ENCODE measurements at places on chromosomes 3 and 15.
A peak's percentile ranks its signal among the peaks of the same experiment; 100 is the strongest.

- DNase-seq: no peak
Observed at GRCh38 chr3:288417-288816, 91.9 kb downstream of the CHL1 start.

- DNase-seq: no peak
Observed at GRCh38 chr15:22893081-22893480, 54.6 kb downstream of the NIPA2 start.

DNA sequence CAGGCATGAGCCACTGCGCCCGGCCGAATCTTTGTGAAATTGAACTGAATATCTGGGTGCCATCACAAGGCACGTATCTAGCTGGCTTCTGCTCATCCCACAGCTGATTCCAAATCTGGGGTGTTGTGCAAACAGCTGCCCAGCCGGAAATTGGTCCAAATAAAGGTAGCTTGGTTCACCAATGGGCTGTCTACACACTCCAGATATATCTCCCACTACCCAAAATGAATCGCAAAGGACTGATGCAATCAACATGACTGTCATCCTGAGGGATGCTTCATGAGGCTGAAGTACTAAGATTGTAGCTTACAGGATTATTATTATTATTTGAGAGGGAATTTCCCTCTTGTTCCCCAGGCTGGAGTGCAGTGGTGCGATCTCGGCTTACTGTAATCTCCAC lies 28.1 kb downstream of the LARP6 start:
- no peak for DNase-seq

GRCh38 chr3:123611082-123611481 lies 26.2 kb upstream of the HACD2 start:
- DNase-seq: no peak

DNA sequence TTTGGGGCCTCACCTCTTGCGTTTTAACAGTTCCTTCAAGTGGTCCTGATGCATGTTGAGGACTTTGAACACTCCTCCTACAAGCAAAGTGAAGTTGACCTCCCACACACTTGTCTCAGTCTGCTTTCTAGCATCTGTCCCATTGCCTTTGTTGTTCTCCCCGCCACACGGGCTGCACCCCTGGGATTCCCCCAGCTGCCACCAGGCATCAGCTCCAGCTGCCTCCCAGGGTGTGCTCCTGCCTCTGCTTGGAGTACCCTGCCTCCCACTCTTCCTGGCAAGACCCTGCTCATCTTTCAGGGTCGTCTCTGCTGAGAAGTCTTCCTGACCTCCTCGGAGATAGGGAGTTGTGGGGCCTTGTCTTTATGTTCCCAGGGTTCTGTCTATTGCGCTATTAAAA lies 52.2 kb downstream of the IGF1R start:
- DNase-seq: no peak

DNA sequence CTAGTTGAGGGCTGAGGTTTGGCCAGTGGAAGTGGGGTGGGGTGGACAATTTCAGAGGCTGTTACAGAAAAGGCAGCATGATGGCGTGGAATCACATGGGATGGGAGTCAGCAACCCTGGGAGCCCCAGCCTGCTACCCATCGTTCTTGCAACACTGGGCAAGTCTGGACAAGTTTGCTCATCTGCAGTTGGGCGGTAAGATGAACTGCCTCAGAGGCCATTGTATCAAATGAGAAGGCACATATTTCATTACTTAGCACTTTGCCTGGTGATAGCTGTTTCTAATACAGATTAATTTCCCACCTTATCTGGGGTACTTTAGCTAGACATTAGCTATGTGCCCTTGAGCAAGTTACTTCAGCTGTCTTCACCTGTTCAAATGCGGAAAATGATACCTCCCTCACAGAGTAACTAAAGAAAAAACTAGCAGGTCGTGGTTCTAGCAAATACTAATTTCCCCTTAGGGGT lies 248.9 kb downstream of the THSD4 start:
- DNase-seq: no peak

GRCh38 chr15:85414495-85414894 lies 34.1 kb downstream of the AKAP13 start:
- no peak for DNase-seq

GRCh38 chr15:83695901-83696425 lies 42.0 kb downstream of the ADAMTSL3 start:
- no peak for DNase-seq

DNA sequence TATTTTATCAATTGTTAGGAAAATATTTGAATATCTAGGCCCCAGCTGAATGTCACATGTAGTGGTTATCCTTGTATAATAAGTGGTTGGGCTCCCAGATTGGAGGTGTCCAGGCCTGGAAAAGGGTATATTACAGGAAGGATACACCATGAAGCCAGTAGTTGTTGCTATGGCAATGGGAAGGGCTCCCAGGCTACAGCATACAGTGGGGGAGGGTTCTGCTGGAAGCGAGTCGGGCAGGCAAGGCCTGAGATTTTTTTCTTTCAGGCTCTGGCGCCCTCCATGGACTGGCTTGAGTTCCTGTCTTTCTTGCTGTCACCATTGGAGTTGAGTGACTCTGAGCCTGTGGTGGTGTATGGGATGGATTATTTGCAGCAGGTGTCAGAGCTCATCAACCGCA lies 8.9 kb downstream of the ECE2 start:
- peak; percentile 11 for DNase-seq

DNA sequence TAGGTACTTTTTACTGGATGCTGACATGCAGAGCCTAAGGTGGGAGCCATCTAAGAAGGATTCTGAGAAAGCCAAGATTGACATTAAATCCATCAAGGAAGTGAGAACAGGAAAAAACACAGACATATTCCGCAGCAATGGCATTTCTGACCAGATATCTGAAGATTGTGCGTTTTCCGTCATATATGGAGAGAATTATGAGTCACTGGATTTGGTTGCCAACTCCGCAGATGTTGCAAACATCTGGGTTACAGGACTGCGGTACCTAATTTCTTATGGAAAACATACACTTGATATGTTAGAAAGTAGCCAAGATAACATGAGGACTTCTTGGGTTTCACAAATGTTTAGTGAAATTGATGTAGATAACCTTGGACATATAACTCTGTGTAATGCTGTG lies 125.1 kb downstream of the PLCL2 start:
- no peak for DNase-seq

- DNase-seq: no peak
Observed at GRCh38 chr15:52234596-52235541, 43.7 kb upstream of the GNB5 start.

DNA sequence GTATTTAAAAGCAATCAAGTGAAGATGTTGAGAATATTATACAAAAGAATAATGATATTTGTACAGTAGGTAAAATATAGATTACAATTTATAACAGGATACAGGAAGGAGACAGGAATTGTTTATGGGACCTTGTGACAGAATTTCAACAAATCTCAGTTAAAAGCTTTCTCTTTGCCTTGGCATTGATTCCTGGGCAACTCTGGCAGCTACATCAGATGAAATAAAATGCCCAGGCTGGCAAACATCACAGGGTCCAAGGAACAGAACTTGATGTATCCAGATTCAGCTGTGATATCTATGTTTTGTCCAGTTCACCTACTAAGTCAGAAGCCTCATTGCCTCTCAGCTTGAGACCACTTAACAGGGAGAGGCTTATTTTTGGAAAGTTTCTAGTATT lies 473.1 kb downstream of the MCTP2 start:
- DNase-seq: no peak

GRCh38 chr15:67732671-67733374 lies 92.5 kb upstream of the SKOR1 start:
- DNase-seq: no peak

GRCh38 chr3:129205109-129205832 lies 21.6 kb upstream of the CNBP start:
- DNase-seq: no peak

- no peak for DNase-seq
Observed at GRCh38 chr3:150348500-150348899, 59.6 kb upstream of the TSC22D2 start.

DNA sequence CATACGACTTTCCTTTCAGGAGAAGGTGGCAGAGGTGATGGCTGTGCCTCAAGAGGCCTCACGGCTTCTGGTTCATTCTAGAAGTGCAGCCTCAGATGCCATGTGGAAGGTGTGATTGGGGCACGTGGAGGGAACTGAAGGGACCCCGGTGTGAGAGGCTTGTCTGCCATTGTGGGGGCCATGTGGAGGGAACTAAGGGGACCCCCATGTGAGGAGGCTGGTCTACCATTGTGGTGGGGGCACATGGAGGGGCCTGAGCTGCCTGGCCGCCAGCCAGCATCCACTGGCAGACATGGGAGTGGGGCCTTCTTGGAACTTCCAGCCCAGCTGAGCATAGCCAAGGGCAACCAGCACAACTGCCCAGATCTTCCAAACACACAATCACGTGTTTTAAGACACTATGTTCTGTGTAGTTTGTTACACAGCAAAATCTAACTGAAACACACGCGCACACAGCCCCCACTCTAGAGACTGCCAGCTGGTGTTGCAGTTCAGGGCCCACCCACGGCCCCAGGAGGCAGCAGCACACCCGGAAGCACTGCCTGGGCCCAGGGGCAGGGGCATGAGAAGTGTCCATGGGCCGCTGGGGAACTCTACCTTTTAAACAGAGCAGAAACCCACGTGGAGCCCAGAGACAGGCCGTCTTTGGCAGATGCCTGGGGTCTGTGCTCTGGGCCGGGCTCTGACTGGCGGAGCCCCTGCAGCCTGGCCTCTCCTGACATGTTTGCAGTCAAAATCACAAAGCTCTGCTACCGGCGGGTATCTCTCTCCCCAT lies 66.8 kb downstream of the IQSEC1 start:
- DNase-seq: no peak

GRCh38 chr3:85360742-85361387 lies 402.1 kb downstream of the CADM2 start:
- no peak for DNase-seq

GRCh38 chr15:64430000-64430735 lies 30.2 kb upstream of the ZNF609 start:
- DNase-seq: no peak

- DNase-seq: no peak
Observed at GRCh38 chr15:89441295-89441812, 55.0 kb downstream of the RHCG start.

DNA sequence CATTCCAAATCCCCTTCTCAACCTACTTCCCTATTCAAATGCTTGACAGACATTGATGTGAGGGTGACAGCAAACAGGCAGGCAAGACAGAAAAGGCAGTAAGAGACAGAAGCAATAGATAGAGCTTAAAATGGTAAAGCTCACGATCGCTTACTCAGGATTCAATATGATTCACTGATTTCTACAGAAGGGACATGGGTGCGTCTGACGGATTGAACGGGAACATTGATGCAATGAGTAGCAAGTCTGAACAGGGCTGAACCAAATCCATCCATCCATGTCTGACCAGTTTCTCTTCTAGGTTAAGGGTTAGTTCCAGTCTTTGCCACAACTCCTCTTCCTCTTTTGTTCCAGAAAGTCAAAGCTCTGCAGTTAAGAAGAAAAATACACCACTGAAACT lies 35.1 kb downstream of the P2RY1 start:
- DNase-seq: no peak

- DNase-seq: no peak
Observed at GRCh38 chr3:76387000-76387399, 601.7 kb upstream of the ZNF717 start.

DNA sequence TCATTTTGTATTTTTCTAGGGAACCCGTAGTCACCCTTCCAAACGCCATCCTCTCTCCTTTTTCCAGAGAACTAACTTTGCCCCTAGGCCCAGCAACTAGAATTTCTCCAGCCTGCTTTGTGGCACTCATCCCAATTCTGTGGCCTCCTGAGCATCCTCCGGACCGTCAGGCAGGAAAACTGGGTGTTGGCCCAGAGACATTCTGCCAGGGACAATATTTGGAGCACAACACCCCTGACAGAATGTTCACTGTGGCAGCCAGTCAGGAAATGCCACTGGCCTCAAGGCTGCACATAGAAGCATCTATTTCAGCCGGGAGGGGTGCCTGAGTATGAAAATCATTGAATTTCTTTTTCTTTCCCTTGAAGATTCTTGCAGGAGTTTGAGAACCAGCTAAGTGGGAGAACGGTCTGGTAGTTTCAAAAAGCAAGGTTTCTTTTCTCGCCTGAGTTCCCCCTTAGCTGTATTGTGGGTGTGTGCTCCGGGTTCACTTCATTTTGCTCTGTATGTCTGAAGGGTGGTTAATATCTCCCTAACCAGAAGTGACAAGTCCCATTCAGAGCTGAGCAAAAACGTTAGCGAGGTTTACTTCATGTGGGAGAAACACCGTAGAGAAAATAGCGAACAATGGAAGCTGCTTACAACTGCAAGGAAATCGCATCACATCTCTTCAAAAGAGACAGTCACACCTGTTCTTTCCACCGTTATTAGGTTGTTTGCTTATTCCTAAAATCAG lies 108.1 kb upstream of the TPM1 start:
- DNase-seq: no peak

- DNase-seq: no peak
Observed at GRCh38 chr3:192929755-192930547, 12.3 kb upstream of the MB21D2 start.

GRCh38 chr3:197362081-197362480 lies 63.7 kb upstream of the DLG1 start:
- no peak for DNase-seq

DNA sequence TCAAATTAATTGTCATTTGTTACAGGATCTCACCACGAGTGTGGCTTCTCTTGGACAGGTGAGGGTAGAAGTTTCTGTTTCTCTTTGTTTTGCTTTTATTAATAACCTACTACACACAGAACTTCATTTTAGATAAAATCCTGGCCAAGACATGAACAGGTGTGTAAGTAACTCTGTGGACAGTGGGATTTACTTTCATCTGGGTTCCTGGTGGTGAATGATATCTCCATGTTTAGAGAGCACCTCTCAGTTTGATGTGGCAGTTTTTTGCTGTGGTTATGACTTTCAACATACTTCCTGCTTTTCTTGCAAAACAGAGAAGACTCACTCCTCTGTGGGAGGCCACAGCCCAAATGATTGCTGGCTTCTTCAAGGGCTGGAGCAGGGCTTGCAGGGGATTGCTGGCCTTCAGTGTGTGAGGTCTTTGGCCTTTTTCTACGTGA lies 71.1 kb upstream of the XCR1 start:
- DNase-seq: peak; percentile 35

- no peak for DNase-seq
Observed at GRCh38 chr3:101976473-101976872, 127.2 kb downstream of the NFKBIZ start.

DNA sequence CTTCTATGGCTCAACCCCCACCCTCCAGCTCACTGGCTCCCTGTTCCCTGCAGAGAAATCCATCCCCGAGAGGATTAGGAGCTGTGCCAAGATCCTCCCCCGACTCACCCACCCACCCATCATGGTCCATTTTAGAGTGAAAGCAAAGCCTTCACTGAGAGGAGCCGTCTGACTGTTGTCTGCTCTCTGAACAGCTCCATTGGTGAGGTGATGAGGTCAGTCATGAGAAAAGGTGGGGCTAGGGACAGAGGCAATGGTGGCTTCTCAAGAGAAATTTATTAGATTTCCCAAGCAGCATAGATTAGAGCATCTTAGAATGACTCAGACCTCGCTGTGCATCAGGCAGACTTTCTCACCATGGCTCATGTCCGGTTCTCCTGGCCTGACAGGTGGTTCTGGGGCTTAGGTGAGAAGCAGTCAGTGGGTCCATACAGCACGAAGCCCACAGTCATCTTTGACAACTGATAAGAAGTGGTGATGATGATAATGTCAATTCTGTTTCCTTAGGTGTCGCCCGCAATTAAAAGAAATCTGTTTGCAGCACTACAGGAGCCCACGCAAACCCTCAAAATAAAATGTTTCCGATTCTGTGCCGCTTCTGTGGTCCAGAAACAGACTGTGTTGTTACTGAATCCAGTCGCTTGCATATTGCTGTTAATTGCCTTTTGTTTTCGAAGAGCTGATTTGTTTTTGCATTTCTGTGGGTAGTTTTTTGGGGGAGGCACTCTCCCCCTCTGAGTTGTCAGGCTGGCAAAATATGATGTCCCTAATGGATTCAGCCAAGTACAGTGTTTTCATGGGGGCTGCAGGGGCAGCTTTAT lies 24.8 kb upstream of the RHO start:
- DNase-seq: no peak
